MCF 10A (cell line): ENCODE measurements at places on chromosomes 1 and 21. TPM values are rescaled to one million over a fixed set of nuclear protein-coding genes. Genes with fewer than 3 reads are reported as not detected.

DNA sequence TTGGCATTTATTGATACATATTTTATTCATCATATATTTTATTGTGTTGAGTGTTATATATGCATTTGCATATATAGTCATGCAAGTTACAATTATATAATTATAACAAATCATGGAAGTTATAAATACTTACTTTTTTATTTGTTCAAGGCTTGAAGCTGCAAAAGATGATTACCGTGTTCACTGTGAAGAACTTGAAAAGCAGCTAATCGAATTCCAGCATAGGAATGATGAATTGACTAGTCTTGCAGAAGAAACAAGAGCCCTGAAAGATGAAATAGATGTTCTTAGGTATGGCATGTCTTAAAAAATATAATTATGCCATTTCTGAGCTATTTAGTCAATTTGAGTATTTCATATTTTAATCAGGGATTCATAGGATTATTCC, 32.1 kb downstream of the HOOK1 start:
- no peaks in the 10 kb centered on the region for H3K27me3 ChIP-seq
- H3K36me3 ChIP-seq: peaks cover 32% of the 10 kb centered on the region
- H3K4me1 ChIP-seq: no peaks in the 10 kb centered on the region
- H3K4me3 ChIP-seq: no peak overlapping the region
- H3K27ac ChIP-seq: no peak overlapping the region

DNA sequence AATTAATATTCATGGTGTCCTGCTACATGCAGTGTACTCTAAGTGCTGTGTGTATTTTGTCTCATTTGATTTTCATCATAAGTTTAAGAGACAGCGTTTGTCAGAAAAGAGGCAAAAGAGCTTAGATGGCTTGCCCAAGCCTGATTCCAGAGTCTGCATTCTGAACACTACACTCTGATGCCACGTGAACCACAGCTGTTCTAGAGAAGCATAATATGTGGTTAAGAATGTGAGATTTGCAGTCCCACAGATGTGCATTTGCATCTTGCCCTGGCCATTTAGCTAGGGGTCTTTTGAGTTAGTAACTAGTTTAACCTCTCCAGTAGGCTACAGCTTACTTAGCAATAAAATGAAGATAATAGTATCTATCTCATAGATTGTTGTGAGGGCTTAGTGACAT, 9.2 kb upstream of the GADD45A start:
- peaks cover 6% of the 10 kb centered on the region for H3K4me1 ChIP-seq
- no peaks in the 10 kb centered on the region for H3K36me3 ChIP-seq
- DNase-seq: no peak

DNA sequence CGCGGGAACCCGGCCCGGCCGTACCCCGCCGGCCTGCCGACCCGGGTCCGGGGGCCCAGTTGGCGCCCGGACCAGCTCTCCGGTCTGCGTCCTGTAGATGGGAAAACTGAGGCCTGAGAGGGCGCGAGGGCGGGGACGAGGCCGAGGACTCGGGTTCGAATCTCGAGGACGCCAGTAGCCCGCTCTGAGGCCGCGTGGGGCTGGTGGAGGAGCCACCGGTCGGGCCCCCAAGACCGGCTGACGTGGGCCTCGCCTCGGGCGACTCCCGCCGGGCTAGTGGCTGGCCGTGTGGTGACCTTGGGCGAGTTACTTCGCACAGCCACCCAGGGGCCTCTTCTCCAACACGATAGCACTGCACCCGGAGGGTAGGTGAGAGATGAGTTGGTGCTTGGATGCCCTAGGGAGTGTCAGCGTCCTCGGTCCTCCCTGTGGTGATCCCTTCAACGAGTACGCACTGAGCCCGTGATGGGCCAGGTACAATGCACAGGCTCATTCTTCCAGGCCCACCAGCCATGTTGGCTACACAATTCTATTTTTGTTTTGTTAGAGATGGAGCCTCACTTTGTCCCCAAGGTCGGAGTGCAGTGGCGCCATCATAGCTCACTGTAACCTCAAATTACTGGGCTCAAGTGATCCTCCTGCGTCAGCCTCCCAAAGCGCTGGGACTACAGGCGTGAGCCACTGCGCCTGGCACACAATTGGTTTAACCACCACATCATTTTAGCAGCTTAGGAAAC, 404 bp upstream of the SCMH1 start:
- no peaks in the 10 kb centered on the region for H3K27me3 ChIP-seq
- peak; percentile 3 for DNase-seq
- no peaks in the 10 kb centered on the region for H3K36me3 ChIP-seq
- H3K4me3 ChIP-seq: peak overlapping the region; percentile 60
- peak overlapping the region; percentile 58 for H3K27ac ChIP-seq

NBPF4 gene
- total RNA-seq: not detected in 2 replicates

GRCh38 chr1:63612564-63612963, 19.4 kb downstream of the PGM1 start:
- no peaks in the 10 kb centered on the region for H3K27me3 ChIP-seq
- no peak overlapping the region for H3K4me3 ChIP-seq
- peak; percentile 67 for DNase-seq
- no peak overlapping the region for H3K27ac ChIP-seq
- peaks cover 7% of the 10 kb centered on the region for H3K36me3 ChIP-seq
- H3K4me1 ChIP-seq: peaks cover 26% of the 10 kb centered on the region

- no peaks in the 10 kb centered on the region for H3K36me3 ChIP-seq
- H3K4me3 ChIP-seq: no peak overlapping the region
- no peak for DNase-seq
- no peaks in the 10 kb centered on the region for H3K4me1 ChIP-seq
- H3K27ac ChIP-seq: no peak overlapping the region
These were observed 31.1 kb downstream of the TMEM50A start for GRCh38 chr1:25369241-25369640.

- H3K4me1 ChIP-seq: no peaks in the 10 kb centered on the region
- no peak overlapping the region for H3K27ac ChIP-seq
- no peak overlapping the region for H3K4me3 ChIP-seq
- no peaks in the 10 kb centered on the region for H3K36me3 ChIP-seq
- no peak for DNase-seq
These were observed 124.0 kb downstream of the SYT14 start for GRCh38 chr1:210061992-210062391.

DNA sequence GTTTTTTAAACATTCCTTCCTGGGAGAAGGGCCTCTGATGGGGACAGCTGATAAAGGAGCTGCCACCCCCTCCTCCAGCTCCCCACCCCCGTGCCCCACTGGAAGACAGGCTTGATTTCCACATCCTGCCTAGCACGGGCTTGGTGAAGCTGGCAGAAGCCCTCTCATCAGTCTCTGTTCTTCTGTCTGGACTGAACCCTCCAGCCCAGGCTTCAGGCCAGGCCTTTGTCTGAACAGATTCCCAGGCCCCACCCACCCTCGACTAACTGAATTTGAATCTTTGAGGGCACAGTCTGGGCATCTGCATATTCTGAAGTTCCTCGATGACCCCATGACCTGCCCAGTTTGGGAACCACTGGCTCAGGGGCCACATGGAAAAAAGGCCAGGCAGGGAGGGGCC, 75.3 kb downstream of the CD58 start:
- H3K36me3 ChIP-seq: peaks cover 5% of the 10 kb centered on the region
- H3K27me3 ChIP-seq: no peaks in the 10 kb centered on the region
- DNase-seq: no peak
- no peak overlapping the region for H3K4me3 ChIP-seq
- H3K27ac ChIP-seq: peak overlapping the region; percentile 32

GRCh38 chr1:179677882-179678281, 65.2 kb upstream of the FAM163A start:
- peak; percentile 10 for DNase-seq
- H3K36me3 ChIP-seq: no peaks in the 10 kb centered on the region
- H3K27me3 ChIP-seq: peaks cover 65% of the 10 kb centered on the region

GRCh38 chr1:2228157-2228594, at the start of gene SKI:
Gene SKI (plus strand): TSS chr1:2228319. CDS start chr1:2228767, 448 bp downstream.
- no peaks in the 10 kb centered on the region for H3K27me3 ChIP-seq
- H3K36me3 ChIP-seq: peaks cover 15% of the 10 kb centered on the region
- peaks cover 20% of the 10 kb centered on the region for H3K4me1 ChIP-seq
- H3K27ac ChIP-seq: peak within 1 kb of the TSS; percentile 75
- peak within 1 kb of the TSS; percentile 78 for H3K4me3 ChIP-seq

DNA sequence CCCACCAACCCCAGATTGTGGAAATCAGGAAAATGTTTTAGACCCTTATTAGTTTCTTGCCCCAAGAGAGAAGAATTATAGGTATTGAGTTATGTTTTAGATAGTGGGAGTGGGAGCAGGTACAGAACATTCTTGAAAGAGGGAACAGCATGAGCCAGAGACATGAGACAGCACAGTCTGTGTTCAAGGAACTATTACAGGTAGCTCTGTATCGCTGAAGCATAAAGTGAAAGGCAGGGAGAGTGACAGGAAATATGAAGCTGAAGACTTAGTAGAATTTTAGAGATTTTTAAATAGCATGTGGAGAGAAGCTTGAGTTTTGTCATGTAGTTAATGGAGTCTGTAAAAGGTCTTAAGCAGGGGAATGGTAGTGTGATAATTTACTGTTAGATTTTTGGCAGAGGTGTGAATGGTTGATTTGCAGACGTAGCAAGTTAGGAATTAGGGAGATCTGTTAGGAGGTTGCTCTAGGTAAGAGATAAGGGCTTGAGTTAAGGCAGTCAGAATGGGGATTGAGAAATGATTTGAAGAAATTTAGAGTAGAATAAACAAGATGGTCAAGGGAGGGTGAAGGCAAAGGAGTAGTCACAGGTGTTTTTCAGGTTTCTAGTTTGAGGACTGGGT, 11.6 kb downstream of the SUCO start:
- DNase-seq: no peak
- H3K27me3 ChIP-seq: no peaks in the 10 kb centered on the region
- peaks cover 17% of the 10 kb centered on the region for H3K4me1 ChIP-seq
- no peak overlapping the region for H3K27ac ChIP-seq

- no peaks in the 10 kb centered on the region for H3K36me3 ChIP-seq
- H3K27me3 ChIP-seq: peaks cover 14% of the 10 kb centered on the region
- H3K27ac ChIP-seq: no peak overlapping the region
- peaks cover 7% of the 10 kb centered on the region for H3K4me1 ChIP-seq
These were observed 21.7 kb downstream of the CACNA1S start for GRCh38 chr1:201090541-201090940.

- no peaks in the 10 kb centered on the region for H3K36me3 ChIP-seq
- no peak overlapping the region for H3K27ac ChIP-seq
- DNase-seq: no peak
These were observed 9.1 kb upstream of the CDK18 start for GRCh38 chr1:205495237-205495823.

DNA sequence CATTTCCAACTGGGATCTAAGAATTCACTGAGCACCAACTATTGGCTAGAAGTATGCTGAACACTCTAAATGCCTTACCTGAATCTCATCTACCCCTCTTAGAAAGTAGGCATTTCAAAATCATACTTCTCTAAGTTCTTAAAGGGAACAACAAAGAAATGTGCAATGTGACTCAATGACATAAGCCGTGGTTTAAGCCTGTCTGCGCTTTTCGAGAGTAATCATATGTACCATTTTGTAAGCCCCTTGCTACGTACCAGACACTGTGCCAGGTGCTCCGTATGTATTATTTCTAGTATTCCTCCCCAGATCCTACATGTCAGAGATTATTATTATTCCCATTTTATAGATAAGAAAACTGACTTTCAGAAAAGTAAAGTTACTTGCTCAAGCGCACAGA, 454.2 kb downstream of the SETD4 start:
- no peak overlapping the region for H3K4me3 ChIP-seq
- H3K36me3 ChIP-seq: peaks cover 4% of the 10 kb centered on the region
- no peak for DNase-seq
- H3K27me3 ChIP-seq: no peaks in the 10 kb centered on the region
- H3K4me1 ChIP-seq: no peaks in the 10 kb centered on the region

NOTCH2 gene
- 122 and 128 TPM in 2 replicates for total RNA-seq

LCE4A gene
- not detected in 2 replicates for total RNA-seq

DNA sequence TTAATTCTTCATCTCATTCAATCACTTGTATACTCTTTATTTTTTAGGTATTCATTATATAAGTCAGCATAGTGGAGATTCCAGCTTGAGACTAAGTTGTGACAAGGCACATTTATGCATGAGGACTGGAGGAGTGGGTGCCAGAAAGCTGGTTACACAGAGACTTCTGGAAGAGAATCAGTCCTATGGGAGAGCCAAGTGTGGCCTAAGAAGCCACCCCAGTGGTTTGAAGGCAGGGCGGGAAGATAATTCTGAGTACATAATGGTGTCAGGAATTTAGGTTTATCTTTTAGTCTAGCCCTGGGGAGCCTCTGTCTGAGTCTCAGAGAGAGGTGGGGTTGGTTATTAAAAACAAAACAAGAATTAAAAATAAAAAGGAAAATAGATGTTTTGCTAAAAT, 83.0 kb downstream of the SPAG17 start:
- H3K27me3 ChIP-seq: no peaks in the 10 kb centered on the region
- no peak overlapping the region for H3K27ac ChIP-seq
- no peaks in the 10 kb centered on the region for H3K36me3 ChIP-seq
- DNase-seq: no peak
